ENCODE measurements at places on chromosomes 16 and 17.

- DNase-seq, result peak; percentile 66
Observed at GRCh38 chr17:64063766-64064224, 43.4 kb upstream of the ICAM2 start.

- no peak for DNase-seq
Observed at GRCh38 chr16:14292051-14292825, 221.1 kb downstream of the MRTFB start.

- DNase-seq, result no peak
Observed at GRCh38 chr16:68015681-68016080, at the start of gene DPEP2NB. TSS of gene DPEP2NB (minus strand) at chr16:68015911. CDS start at chr16:68015770, 141 bp downstream.

GRCh38 chr16:53297477-53297876 lies 136.8 kb upstream of the RBL2 start:
- no peak for DNase-seq

DNA sequence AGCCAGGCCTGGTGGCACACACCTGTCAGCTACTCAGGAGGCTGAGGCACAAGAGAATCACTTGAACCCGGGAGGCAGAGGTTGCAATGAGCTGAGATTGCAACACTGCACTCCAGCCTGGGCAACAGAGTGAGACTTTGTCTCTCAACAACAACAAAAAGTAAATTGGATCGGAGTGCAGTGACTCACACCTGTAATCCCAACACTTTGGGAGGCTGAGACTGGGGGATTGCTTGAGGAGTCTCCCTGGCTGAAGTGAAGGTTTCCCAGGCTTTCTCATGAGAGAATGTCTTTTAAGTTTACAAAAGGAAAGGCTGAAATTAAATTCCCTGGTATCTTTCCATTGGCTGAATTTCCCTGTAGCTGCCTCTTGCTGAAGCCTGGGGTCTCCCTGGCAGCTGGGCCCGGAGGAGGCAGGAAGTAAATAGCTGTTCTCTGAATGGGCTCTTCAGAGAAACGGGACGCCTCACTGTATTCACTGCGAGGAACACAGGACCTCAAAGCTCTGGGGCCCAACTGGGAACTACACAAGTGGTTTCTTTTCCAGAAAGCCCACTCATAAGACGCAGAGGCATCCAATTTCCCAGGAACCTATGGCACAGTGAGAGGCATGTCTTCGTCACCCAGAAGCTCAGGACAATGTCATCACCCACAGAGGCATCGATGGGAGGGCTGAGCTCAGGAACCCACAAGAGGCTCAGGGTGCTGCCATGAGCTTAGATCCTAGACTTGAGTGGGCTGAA lies 77.4 kb upstream of the SMURF2 start:
- no peak for DNase-seq

- no peak for DNase-seq
Observed at GRCh38 chr17:5269241-5269960, 12.7 kb upstream of the RABEP1 start.

- no peak for DNase-seq
Observed at GRCh38 chr16:66547101-66547989, 2.6 kb downstream of the TK2 start.

DNA sequence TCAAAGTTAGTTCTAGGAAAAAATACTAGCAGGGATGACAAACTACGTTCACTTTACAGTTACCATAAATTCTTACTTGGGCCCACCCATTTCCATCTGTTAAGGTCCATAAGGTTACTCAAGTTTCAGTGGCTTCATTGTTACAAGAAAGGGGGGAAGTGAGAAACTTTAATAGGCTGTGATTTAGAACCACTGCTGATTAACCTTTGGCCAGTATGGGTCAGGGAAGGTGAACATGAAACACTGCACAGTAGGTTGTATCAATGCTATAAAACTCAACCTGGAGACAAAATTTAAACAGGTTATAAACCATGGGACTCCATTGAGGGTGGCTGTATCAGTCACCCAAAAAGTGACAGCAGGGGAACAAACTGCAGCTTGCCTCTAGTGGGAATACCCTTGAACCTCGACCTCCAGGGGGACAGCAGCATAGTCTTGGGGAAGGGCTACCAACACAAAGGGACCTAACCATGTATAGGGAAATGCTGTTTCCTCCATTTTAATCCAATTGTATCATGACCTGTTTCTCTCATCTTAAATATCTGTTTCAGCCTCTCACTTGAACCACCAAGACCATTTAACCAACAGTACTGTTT lies 10.4 kb downstream of the PTRH2 start:
- DNase-seq, result no peak
